ENCODE measurements at places on chromosomes 3 and 15.

GRCh38 chr3:12339701-12340480 is 51.0 kb downstream of the PPARG start:
- no peak for DNase-seq

DNA sequence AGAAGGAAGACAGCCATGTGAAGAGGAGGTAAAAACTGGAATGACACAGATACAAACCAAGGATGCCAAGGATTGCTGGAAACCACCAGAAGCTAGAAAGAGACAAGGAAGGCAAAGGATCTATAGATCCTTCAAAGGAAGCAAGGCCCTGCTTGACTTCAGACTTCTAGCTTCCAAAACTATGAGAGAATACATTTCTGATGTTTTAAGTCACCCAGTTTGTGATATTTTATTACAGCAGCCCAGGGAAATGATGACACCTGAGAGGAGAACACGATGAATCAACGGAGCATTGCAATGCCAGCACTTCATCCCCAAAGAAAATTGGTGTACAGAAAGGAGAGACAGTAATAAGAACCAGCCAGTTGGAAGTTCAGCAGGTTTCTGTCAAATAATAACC is 116.3 kb downstream of the MAGI1 start:
- DNase-seq = no peak

DNA sequence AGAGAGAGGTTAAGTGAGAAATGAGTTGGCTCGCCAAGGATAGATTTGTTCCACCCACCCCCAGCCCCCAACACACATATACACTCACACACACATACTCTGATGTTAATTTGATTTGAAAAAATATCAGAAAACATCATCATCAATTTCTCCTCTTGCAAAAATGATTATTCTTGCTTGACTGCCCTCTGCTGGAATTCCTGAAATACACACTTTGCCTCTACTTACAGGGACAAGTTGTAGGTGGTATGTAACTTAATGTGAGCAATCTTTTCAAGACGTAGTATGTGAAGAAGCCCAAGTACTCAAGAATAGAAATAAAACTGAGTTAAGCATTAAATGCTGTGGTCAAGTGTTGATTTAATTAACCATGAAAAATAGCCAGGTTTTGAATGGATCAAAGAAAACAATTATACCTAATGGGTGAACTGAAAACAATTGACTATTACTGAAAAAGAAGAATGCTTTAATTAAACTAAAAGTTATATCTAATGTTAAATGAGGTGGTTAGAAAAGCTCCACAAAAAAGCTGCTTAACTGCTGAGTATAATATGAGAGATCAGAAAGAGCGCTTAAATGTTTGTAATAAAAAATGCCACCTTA is 46.6 kb upstream of the MDFIC2 start:
- DNase-seq = no peak

DNA sequence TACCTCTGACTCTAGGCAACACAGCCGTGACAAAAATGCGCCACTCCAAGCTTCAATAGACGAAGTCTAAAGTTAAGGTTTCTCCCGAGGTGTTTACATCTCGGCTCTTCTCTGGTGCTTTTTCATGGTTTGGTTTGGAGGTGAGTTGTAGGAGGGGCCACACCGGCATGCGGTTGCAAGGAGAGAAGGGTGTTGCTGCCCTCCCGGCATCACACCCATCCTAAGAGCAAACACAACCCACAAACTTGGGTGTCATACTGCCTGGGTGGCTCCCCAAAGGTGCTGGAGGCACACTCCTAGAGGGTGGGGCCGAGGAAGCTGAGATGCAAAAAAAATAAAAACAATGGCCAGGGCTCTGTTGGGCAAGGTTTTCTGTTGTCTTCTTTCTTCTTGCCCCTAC is 225.2 kb upstream of the ICE2 start:
- DNase-seq = no peak

GRCh38 chr3:10867384-10867783 is 51.4 kb downstream of the SLC6A11 start:
- no peak for DNase-seq

GRCh38 chr15:85667491-85668424 is 127.0 kb downstream of the KLHL25 start:
- DNase-seq = no peak

DNA sequence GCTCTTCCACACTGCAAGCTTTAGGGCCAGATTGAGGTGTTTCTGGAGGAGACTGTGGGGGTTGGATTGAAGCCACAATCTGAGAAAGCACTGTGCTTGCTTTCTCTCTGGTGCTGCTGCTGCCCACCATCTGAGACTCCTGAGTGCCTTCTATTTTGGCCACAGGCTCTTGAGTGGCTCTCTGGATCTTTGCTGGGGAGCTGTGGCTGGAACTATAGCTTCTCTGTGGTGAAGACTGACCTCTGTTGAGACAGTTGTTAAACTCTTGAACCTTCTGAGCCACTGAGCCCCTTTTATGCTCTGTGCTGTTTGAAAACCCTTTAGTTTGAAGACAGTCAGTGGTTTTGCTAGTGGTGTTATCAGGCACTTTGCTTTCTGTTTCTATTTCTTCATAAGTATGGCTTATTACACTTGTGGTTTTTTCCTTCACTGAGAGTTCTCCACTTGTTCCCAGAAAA is 108.7 kb upstream of the TSPAN3 start:
- no peak for DNase-seq

GRCh38 chr15:61839546-61839945 is 220.7 kb downstream of the VPS13C start:
- no peak for DNase-seq

DNA sequence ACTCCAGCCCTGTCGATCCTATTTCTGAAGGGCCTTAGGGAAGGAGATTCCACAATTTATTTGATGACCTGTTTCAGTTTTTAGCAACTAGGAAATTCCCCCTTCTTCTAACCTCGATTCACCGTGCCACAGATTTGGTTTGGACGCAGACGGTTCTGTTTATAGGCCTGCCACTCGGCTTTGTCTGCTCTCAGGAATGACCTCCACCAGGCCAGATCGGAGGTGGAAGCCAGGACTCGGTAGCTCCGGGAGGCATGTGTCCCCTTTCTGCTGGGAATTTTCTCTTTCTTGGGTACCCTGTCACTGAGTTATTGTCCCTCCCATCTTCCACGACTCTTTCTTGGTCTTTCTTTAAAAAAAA is 85.5 kb upstream of the ETV5 start:
- no peak for DNase-seq
